ENCODE measurements at places on chromosomes 12 and 14.

DNA sequence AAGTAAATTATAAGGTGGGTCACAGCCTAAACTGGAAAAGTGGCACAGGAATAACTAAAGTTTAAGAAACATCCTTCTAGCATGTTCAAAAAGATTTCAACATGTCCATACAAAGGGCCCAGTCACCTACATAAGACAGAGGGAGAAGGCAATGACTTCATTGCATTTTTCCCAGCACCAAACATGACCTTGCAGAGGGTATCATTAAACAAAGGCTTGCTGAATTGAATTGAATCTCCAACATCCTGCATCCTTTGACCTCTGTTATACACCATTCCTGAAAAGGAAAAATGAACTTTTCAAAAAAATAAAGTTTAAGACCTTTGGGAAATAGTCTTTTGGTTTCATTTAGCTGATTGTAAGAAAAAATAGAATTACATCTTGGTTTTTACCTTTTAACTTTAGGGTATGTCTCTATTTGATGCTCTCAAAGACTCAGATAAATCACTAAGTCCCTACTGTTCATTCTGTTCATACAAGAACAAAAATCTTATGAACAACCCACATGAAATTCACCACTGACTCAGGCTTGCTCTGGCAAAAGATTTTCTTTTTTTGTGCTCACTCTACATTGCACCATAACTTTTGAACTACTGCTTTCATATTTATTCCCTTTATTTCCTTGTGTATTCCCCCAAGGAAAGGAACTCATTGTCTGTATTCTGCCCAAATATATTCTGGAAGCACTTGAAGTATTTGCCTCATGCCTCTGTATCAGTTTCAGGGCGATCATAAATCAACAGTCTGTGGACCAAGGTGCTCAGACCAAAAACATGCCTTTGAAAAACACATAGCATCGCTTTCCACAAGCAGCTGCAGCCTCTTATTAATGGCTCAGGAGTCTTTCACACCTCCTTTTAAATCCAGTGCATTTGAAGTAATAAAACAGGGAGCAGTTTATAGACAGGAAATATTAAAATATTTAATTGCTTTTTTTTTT, 121.7 kb downstream of the DUSP6 start:
- DNase-seq, result no peak

DNA sequence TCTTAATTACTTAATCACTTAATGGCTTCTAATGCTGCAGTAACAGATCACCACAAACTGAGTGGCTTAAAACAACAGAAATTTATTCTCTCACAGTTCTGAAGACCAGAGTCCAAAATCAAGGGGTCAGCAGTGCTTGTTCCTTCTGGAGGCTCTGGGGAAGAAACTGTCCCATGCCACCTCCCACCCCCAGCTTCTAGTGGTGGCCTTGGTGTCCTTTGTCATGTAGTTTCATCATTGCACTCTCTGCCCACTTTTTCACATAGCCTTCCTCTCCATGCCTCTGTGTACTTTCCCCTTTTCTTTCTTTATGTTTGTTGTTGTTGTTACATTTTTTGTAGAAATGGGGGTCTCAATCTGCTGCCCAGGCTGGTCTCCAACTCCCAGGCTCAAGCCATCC, 16.1 kb upstream of the UBC start:
- DNase-seq, result no peak

GRCh38 chr12:50188241-50188781, 21.1 kb upstream of the CERS5 start:
- no peak for DNase-seq

DNA sequence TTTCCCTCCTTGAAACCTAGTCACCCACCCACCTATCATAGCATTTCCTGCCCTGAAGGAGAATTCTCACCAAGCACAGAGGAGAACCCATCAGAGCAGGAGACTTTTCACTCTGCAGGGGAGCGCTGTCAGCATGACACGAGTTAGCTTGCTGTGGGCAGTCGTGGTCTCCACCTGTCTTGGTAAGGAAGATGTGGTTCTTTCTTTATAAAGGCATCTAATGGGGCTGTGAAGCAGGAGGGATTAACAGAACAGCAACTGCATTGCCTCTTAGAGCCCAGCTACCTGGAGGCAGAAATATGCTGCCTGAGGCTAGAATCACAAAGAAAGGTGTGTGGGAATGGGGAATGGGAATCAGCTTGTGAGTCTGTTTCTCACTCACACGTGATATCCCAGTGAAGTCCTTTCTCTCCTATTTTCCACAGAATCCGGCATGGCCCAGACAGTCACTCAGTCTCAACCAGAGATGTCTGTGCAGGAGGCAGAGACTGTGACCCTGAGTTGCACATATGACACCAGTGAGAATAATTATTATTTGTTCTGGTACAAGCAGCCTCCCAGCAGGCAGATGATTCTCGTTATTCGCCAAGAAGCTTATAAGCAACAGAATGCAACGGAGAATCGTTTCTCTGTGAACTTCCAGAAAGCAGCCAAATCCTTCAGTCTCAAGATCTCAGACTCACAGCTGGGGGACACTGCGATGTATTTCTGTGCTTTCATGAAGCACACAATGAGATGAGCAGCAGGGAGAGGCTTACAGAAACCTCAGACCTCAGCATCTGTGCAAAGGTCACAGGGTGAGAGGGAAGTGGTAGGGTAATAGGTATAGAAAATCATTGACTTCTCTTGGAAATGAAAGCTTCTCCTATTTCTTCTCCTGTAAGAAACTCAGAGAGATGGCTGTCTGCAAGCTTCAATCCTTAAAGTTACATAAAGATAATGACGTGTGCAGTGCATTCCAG, 316.9 kb downstream of the DAD1 start:
- DNase-seq, result no peak

GRCh38 chr12:67415473-67415872, 146.3 kb downstream of the CAND1 start:
- DNase-seq, result no peak

- DNase-seq, result no peak
Measured at GRCh38 chr12:114770323-114770722, 86.3 kb upstream of the TBX3 start.

DNA sequence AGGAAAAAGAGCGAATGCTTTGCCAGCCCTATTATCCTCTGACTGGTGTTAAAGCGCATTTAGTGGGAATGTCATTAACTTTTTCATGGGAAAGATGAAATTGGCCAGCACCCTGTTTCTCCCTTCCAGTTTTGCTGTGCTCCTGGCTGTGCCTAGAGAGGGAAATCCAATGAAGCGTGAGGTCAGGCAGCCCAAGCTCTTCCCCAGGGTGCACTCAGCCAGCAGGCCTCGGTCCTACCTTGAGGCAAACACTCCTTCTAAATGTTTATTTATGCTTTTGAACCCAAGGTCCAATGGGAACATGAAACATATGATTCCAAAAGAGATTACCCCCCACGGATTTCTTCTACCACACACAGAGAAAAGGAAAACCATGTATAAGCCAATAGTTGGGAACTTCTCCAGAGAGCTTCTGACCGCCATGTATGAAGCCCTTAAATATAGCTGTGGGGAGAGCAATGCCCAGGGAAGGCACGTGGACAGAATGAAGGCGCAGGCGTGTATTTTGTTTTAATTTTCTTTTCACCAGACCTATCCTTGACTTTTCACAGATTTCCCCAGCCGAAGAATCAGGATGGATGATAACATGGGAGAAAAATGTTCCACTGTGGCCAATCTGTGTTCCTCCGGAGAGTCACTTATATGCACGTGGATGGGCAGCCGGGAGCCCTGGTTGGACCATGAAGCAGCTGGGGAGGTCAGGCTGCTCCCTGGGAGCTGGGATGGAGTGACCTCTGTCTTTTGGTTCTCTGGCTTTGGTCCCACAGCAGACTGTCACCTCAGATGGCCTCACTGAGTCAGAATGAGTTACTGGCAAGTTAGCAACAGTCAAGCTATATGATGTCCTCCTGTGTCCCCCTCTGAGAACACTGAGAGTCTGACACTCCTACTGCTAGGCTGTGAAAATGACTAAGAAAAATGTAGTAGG, 37.3 kb downstream of the GPR135 start:
- no peak for DNase-seq

GRCh38 chr12:68113644-68114043, 45.9 kb downstream of the IFNG start:
- DNase-seq, result no peak

DNA sequence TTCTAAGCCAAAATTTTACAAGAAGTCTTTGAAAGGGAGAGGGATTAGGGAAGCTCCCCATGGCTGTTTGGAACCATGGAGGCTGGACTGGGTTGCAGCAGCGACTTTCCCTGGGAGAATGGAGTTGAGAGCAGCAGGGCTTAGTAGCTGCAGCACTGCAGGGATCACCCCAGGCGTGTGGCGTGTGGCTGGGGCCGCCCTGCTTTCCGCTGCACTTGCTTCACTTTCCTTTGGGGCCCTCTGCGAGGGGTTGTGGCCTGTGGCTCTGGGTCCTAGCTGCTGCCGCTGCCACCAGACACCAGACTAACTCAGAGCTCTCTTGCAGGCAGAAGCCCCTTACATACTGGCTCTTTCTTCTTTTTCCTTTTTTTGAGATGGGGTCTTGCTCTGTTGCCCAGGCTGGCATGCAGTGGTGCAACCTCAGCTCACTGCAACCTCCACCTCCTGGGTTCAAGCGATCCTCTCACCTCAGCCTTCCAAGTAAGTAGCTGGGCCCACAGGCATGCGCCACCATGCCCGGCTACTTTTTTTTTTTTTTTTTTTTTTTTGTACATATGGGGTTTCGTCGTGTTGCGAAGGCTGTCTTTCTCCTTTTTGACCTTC, 25.4 kb downstream of the CCDC62 start:
- no peak for DNase-seq

GRCh38 chr12:65655074-65655493, 169.2 kb upstream of the HMGA2 start:
- DNase-seq, result no peak

DNA sequence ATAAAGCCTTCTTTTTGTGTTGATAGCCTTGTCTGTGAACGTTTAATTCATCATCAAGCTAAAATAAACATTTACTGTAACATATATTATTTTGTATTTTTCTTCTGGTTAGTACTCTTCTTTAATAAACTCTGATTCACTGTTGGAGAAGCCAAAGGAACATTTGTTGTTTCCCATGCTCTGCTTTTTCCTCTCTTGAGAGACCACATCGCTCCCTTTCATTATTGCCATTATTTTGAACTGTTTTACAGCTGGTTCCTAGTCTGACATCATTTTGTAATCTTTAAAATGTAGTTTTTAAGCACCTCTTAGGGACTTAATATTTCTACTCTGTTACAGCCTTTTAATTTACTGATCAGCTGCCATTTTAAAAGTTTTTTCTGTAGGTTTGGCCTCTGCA, 301.8 kb downstream of the NPAS3 start:
- DNase-seq, result no peak

- DNase-seq, result peak; percentile 89
Measured at GRCh38 chr12:132614861-132615578, 3.6 kb upstream of the P2RX2 start.

DNA sequence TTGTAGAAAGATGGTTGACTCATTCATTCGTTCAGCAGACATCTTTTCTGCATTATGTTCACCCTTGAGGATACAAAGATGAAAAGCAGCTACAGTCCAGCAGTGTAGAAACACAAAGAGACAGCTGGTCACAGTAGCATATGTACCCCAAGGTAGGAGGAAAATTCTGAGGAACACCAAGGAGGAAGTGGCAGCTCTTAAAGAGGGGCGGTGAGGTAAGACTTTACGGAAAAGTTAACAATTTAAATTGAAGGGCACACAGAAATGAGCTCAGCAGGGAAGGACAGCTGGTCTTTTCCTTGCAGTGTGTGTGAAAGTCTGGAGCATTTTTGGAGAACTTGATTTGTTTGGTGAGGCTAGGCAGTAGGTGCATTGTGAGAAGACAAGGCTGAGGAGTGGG, 3.5 kb downstream of the SLC35E3 start:
- DNase-seq, result no peak

DNA sequence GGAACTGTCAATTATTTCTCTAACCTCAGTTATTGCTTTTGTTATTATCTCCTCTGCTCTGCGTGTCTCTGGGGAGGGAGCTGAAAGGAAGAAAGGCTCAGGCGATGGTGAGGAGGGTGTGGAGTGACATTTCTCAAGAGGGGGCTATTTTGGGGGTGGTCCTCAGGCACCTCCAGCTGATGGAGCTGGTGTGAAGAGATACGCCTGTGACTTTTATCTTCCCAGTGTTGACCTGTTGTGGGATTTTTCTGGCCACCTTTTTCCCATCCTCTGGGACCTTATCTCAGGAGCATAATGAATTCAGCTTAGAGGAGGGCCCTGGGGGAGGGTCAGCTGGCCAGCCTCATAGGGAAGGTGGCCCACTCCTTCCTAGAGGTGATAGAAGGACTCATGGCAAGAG, 26.4 kb downstream of the KCNA5 start:
- no peak for DNase-seq

GRCh38 chr14:22689199-22689598, 45.0 kb upstream of the OR6J1 start:
- DNase-seq, result peak; percentile 12

- no peak for DNase-seq
Measured at GRCh38 chr12:3218228-3219171, 141.3 kb downstream of the TSPAN9 start.

GRCh38 chr12:33012226-33012625, 115.6 kb upstream of the PKP2 start:
- no peak for DNase-seq

DNA sequence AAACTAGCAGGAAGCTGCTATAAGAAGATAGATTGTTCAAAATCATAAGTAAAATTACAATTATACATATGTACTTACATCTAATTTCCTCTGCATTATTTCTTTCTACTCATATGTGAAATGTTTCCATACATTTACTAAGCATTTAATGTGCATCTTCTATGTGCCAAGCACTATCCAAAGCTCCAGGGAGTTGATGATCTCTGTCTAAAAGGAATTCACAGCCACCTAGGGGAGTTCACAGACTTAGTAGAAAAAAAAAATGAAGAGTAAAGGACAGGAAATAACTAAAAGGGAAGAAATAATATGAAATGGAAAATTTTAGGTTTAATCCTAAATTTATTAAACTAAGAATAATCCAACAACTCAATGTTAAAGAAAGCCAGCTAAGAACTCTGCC, 91.7 kb downstream of the EFCAB11 start:
- DNase-seq, result no peak

GRCh38 chr14:94292526-94292871, 569 bp downstream of the SERPINA10 start:
- no peak for DNase-seq

DNA sequence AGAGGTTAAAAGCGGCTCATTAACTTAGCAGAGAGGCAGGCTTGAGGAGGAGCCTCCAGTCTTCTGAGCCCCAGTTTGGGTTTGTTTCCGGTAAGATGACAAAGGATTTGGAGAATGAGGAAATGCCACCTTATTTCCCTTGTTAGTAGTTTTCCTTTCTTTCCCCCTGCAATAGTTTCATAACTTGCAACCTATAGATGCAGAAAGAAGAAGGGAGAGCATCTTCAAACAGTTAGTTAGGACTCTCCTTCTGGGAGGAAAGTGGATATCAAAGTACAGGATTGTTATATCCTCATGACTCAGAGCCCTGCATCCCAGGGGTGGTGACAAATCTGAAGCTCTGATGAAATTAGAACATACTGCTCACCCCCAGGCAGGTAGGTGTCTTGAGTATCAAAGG, 180.7 kb upstream of the SLC38A2 start:
- no peak for DNase-seq

DNA sequence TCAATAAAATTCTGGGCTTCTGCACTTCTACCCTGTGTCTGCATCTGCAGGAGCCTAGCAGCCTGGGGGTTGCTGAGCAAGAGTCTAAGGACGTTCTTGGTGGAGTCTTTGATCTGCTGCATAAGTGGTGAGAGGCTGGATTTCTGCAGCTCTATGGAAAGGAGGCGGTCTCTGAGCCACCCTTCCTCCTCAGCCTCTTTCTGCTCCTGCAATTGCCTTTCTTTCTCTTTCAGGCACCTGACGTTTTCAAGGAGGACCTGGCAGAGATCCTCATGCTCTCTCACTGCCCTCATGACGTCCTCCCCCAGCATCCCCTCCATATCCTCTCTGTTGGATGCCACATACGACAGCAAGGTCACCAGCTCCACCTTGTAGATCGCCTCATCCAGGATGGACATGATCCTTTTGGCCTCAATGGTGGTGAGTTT, 13.6 kb upstream of the TPCN1 start:
- no peak for DNase-seq

All from H54 (cell line).